ENCODE measurements at places on chromosomes 3 and 15.

DNA sequence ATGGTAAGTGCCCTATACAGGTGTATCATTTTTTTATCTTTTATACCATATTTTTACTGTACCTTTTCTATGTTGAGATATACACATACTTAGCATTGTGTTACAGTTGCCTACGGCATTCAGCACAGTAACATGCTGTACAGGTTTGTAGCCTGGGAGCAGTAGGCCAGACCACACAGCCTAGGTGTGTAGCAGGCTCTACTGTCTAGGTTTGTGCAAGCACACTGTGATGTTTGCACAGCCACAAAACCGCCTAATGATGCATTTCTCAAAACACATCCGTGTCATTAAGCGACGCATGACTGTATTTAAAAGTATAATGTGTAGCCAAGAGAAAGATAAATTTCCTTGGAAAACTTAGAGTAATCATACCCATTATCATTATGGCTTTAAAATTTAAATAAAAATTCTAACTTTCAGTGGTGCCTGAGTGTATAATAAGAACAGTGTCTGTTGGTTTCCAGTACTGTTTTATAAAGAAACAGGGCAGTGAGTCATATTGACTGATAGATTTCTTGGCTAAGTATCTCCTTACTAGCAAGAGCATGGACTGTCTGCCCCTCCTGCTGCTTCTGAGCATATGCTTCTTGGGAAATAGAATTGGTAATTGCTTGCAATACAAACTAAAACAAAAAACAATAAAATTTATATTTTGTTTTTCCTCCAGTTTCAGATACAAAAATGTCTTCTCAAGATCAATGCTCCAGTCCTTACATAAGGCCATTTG, 18.3 kb downstream of the CALML4 start:
- no peak for DNase-seq

- DNase-seq: no peak
Observed at GRCh38 chr3:143809121-143809621, 39.1 kb downstream of the SLC9A9 start.

- no peak for DNase-seq
Observed at GRCh38 chr3:182730675-182731042, 62.6 kb upstream of the ATP11B start.

GRCh38 chr3:156150434-156151066, 30.2 kb downstream of the KCNAB1 start:
- DNase-seq: peak; percentile 12

- no peak for DNase-seq
Observed at GRCh38 chr3:139534455-139534812, 5.1 kb downstream of the RBP1 start.

Data from nucleus accumbens (tissue), 56 donors.